ENCODE measurements at places on chromosomes 2 and 18.

- DNase-seq = no peak
Measured at GRCh38 chr2:196745711-196746110, 53.8 kb downstream of the GTF3C3 start.

- DNase-seq = no peak
Measured at GRCh38 chr18:69958422-69958821, 10.7 kb upstream of the CD226 start.

- DNase-seq = no peak
Measured at GRCh38 chr2:185955050-185955449, 216.4 kb downstream of the FSIP2 start.

DNA sequence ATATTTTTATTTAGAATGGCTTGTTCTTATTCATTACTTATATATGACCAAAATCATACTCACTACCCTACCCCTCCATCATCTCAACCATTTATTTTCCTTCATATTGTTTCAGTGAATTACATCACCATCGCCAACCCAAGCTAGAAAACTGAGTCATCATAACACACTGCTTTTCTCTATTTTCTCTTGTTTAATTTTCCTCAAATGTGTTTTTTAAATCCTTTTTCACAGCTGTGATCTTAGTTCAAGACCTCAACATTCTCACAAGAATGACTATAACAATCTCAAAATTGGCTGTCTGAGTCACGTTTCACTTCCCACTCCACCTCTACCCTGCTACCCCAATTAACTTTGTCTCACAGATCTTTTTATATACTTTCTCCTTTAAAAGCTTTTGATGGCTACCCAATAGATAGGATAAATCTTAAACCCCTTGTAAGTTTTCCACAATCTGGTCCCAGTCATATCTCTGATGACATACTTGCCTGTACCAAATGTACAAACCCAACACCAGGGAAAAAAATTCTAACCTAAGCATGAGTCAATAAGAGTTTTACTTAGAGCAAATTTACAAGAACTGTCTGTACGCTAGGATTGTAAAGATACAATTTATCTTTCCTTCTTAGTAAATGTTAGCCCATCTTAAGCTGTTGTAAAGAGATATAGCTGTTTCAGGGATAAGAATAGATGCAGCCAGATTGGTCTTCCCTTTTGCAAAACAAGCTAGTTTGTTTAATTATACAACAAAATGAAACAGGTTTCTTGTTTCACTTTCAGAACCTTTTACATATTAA lies 635.1 kb upstream of the SLC39A10 start:
- DNase-seq = no peak

DNA sequence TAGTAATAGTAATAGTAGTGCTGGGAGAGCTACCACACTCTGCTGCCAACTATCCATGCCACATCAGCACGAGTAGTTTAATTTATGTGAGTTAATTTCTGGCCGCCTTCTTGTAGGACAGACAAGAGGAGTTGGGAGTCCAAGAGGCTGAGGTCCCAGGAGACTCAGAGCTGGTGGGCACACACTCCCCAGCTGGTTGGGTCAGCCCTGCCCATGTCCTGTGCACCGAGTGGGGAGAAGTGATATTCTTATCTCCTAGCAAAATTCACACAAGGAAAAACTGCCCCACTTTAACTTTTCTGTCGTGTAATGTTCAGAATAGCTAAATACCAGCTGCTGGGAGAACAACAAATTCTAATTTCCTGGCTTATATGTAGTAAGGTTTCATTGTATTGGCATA lies 15.2 kb upstream of the MAP4K4 start:
- no peak for DNase-seq

DNA sequence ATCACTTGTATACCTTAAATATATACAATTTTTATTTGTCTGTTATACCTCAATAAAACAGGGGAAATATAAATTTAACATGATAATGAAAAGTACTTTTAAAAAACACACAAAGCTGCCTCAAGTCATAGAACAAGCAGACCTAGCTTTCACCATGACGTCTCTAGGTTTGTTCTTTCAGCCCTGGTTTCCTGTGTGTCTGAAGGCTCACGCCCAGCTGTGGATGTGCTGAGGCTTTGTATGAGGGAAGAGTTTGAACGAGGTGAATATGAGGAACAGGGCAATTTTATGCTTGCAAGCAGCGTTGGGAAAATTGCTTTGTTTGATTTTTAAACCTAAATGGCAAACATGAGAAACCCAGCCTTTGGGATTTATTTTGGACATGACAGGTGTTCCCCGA lies 15.3 kb downstream of the SH3RF3 start:
- no peak for DNase-seq

DNA sequence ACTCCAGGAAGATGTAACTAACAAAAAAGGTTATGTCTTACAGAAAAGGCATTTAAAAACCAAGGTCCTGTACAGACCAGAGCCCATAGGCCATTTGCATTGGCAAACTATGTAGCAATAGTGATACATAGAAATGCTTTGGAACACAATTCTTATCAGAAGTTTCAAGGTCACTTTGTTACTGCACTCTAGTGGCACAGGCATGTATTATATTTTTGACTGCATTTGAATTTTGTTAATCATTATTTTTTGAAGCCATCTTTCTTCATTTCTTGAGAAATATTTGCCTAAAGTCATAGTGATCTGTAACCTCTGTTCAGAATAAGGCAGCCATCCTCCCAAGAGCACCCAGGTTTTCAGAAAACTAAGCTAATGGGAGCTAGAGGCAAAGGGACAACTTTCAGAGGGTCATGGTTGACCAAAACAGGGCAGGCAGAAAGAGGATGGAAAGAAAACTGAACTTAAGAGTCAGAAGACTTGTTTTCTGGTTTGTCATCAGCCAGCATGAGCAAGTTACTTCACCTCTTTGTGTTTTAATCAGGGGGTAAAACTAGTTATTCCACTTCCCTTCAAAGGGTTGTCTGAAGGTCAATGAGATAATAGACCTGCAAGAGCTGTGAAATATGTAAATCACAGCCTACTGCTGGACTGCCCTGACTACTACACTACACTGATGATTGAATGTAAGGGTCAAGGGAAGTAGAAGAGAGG lies 41.5 kb downstream of the SLC38A11 start:
- no peak for DNase-seq

DNA sequence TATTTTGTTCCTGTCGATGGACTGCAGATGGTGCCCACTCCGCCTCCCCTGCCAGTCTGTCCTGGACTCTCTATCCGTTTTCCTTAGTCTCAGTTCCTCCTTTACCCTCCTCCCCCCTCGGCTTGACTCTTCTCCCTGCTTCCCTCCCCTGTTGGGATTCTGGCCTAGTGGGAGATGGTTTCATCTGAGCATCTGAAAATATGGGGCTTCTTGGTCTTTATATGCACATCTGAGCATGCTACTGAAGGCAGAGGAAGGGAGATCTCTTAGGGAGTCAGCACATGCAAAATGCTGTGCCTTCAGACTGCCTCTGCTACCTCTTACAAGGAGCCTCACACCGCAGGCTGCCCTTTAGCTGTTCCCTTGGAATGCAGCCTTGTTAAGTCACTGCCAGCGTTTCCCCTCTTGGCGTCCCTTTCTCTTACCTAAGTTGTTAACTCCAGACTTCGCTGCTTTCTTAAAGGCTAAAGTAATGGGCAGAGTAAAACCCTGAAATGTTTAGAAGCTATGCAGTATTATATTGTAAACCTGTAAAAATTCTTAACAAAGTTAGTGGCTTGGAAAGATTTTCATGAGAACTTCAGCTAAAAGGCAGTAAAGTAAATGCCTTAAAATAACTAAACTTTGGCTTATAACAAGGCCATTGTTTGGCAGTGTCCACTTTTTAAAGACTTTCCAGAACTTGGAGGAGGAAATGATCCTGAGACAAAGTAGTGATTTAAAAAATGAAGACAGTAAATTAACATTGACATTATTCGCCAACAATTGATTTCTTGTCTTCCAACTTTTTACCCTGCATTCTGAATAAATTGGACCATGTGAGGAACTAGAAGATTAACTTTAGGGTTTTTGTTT lies 49.8 kb downstream of the LDLRAD4 start:
- peak; percentile 71 for DNase-seq

- no peak for DNase-seq
Measured at GRCh38 chr2:36246320-36246990, 109.1 kb upstream of the CRIM1 start.

GRCh38 chr2:104434318-104434792 lies 419.6 kb upstream of the POU3F3 start:
- no peak for DNase-seq
